Sigmoid colon (tissue), 7 donors: ENCODE measurements at places on chromosomes 12 and 14. TPM values are rescaled to one million over a fixed set of nuclear protein-coding genes. Genes with fewer than 3 reads are reported as not detected.

The DIO2 gene
- 1.6 TPM for polyA plus RNA-seq

The SEL1L gene
- 22.8 TPM for polyA plus RNA-seq

The IKZF4 gene
- 0.92 TPM for polyA plus RNA-seq

The NTN4 gene
- 6.0 TPM for polyA plus RNA-seq

The SMCO2 gene
- polyA plus RNA-seq, result not detected

The SLC17A8 gene
- 0.90 TPM for polyA plus RNA-seq

DNA sequence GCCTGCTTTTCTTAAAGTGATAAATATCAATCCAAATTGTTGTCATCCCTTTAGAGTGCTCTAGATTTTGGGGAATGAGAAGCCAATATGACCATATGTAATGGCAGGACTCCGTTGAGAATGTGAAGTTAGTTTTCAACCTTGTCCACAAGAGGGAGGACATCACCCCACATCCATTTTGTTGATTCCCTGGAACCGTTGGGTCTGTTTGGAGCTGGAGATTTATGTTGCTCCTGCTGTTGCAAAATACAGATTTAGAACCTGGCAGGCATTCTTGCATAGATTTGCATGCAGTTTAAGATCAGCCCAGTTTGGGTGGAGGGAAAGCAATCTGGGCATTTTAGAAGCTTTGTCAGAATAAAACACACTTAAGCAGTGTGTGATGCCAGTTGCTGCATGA is 620.1 kb downstream of the NRXN3 start:
- H3K27ac ChIP-seq, result no peak overlapping the region
- no peak for DNase-seq
- no peak overlapping the region for H3K4me3 ChIP-seq

DNA sequence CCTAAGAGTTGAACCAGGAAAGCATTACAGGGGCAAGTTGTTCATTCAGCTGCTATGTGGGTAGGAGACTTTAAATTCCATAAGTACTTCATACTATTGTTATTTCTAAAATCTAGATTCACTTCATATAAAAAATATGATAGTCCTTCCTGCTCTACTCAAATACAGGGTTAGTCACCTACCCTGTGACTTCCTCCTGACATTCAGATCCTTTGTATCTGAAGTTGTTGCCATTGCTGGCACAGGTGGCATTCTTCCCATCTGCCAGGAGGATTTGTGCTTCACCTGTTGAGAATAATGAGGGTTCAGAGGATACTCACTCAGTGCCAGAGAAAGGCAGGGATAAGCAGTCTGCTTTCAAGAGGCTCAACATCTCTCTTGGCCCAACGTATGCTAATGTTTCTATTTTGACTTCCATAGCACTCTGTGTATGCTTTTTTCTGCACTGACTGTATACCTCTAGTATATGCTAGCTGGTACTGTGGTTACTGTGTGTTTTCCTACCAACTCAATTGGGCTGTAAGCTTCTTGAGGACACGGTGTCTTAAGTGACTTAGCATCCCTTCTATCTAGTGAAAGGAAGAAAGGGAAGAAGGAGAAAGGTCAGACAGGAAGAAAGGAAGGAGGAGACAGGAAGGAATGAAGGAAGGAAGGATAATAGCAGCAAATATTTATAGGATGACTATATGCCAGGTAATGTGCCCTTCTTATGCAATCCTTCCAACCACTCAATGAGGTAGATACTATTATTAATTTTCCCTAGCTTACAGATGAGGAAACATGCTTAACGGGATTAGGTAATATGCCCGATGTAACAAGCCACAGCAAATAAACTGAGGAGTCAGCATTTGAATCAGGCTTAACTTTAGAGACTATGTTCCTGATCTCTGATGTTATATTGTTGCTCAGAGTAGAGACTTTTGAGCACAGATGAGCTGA is 38.5 kb upstream of the FGF6 start:
- DNase-seq, result no peak
- no peak overlapping the region for H3K4me3 ChIP-seq
- no peaks in the 10 kb centered on the region for H3K27me3 ChIP-seq
- no peak overlapping the region for H3K27ac ChIP-seq
- no peaks in the 10 kb centered on the region for H3K36me3 ChIP-seq

DNA sequence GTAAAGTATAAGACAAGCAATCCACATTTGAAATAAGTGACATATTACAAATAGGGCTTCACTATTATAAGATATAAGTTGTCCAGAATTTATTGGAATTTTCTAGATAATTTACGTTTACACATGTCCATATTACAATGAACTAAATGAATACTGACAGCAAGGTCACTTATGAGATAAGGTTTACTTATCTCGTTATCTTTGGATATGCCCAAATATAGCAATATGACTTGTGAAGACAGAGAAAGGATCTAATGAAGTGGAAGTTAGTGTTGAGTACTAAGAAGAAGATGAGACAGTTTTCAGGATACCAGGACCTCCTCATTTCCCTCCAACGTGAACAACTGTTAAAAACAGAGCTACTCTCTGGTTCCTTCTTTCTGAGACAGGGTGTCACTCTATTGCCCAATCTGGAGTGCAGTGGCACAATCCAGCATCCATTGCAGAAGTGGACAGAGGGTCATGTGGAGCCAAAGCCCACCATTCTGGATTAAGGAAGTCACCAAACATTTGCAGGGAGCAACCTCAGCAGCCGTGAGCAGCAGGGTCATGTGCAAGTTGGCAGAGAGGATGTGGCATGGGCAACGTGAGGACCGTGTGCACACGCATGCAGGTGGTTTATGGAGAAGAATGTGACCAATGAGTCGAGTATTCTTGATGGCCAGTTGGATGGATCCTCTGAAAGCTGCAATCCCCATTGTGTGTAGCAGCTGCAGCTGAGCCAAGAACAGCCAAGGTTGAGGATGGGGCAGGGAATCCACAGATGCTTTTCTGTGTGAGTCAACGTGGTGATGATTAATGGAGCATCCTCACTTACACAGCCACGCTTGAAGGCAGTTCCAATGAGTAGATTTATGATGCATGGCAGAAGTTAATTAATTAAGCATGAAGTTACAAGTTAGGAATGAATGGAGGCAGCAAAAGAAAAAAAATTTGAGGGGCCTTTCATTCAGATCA is 111.0 kb downstream of the BICD1 start:
- H3K4me1 ChIP-seq, result no peaks in the 10 kb centered on the region
- H3K36me3 ChIP-seq, result no peaks in the 10 kb centered on the region
- no peak for DNase-seq
- no peaks in the 10 kb centered on the region for H3K27me3 ChIP-seq

DNA sequence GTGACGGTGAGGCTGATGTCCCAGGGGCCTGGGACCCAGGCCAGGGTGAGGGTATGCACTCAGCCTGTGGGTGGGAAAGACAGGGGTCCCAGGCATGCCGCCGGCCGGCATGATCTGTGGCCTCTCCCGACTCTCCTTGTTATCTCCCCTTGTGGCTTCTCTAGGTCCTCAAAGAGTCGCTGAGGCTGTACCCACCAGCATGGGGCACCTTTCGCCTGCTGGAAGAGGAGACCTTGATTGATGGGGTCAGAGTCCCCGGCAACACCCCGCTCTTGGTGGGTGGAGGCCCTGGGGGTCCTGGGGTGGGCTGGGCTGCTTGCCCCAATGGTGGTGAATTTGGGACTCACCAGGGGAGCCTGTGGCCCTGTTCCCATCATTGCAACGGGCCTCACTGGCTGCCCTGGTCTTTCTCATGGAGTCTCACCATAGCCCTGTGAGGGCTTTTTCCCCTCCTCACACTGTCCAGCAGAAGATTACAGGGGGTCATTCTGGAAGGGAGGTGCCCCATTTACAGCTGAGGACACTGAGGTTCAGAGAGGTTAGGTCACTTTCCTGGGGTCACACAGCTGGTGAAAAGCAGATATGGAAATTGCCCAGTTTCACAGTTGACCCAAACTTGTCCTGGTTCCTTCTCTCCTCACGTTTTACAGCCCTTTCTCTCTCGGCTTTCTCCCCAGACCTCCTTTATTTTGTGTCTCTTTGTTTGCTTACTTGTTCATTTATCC is 37.9 kb downstream of the CYP46A1 start:
- H3K4me3 ChIP-seq, result no peak overlapping the region
- H3K27me3 ChIP-seq, result no peaks in the 10 kb centered on the region
- H3K27ac ChIP-seq, result no peak overlapping the region
- no peaks in the 10 kb centered on the region for H3K4me1 ChIP-seq
- no peak for DNase-seq

GRCh38 chr12:25186788-25187402 is 8.1 kb downstream of the DNAI7 start:
- H3K4me3 ChIP-seq, result no peak overlapping the region
- H3K36me3 ChIP-seq, result no peaks in the 10 kb centered on the region
- H3K27me3 ChIP-seq, result no peaks in the 10 kb centered on the region

GRCh38 chr12:3202734-3203446 is 125.7 kb downstream of the TSPAN9 start:
- no peak for DNase-seq
- no peaks in the 10 kb centered on the region for H3K36me3 ChIP-seq
- no peak overlapping the region for H3K27ac ChIP-seq
- no peaks in the 10 kb centered on the region for H3K27me3 ChIP-seq

GRCh38 chr12:131621701-131622421 is 89.0 kb upstream of the SFSWAP start:
- H3K27ac ChIP-seq, result no peak overlapping the region
- no peak overlapping the region for H3K4me3 ChIP-seq
- H3K36me3 ChIP-seq, result no peaks in the 10 kb centered on the region
- H3K27me3 ChIP-seq, result no peaks in the 10 kb centered on the region
- no peaks in the 10 kb centered on the region for H3K4me1 ChIP-seq
- no peak for DNase-seq

DNA sequence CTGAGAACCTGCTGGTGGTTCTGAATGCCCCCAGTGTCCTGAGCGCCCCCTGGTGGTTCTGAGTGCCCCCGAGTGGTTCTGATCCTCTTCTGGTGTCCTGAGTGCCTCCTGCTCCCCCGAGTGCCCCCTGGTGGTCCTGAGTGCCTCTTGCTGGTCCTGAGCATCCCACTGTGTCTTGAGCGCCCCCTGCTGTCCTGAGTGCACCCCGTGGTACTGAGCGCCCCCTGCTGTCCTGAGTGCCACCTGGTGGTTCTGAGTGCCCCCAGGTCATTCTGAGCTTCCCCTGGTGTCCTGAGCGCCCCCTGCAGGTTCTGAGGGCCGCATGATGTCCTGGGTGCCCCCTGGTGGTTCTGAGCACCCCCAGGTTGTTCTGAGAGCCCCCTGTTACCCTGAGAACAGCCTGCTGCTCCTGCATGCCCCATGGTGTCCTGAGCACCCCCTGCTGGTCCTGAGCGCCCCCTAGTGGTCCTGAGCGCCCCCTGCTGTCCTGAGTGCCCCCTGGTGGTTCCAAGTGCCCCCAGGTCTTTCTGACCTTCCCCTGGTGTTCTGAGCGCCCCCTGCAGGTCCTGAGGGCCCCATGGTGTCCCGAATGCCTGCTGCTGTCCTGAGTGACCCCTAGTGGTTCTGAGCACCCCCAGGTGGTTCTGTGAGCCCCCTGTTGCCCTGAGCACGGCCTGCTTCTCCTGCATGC is 1165.4 kb downstream of the TMEM121 start:
- H3K36me3 ChIP-seq, result no peaks in the 10 kb centered on the region
- H3K4me1 ChIP-seq, result no peaks in the 10 kb centered on the region
- H3K4me3 ChIP-seq, result no peak overlapping the region
- DNase-seq, result no peak
- H3K27me3 ChIP-seq, result no peaks in the 10 kb centered on the region

GRCh38 chr12:91704446-91704845 is 441.2 kb downstream of the BTG1 start:
- no peak overlapping the region for H3K27ac ChIP-seq
- H3K27me3 ChIP-seq, result no peaks in the 10 kb centered on the region
- no peak for DNase-seq

GRCh38 chr14:75752086-75752485 is 91.0 kb downstream of the TTLL5 start:
- H3K4me3 ChIP-seq, result no peak overlapping the region
- H3K27ac ChIP-seq, result no peak overlapping the region
- no peak for DNase-seq
- no peaks in the 10 kb centered on the region for H3K36me3 ChIP-seq
- no peaks in the 10 kb centered on the region for H3K4me1 ChIP-seq

DNA sequence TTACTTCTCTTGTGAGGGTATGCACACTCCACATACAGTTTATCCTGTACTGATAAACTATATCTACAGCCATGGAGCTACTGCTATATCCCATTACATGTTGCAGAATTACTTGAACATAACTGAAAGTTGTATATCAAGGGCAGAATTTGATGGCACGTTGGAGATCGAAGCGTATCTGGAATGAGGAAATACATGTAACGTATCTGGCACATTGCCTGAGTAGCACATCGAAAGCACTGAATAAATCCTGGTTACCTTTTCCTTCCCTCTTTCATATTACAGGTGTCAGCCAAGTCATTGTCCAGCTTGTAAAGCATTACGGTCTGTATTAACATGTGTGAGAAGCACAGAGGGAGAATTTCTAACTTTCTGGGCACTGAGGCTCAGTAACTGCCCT is 42.1 kb upstream of the LIN7A start:
- no peaks in the 10 kb centered on the region for H3K36me3 ChIP-seq
- DNase-seq, result no peak
- H3K27me3 ChIP-seq, result no peaks in the 10 kb centered on the region
- H3K27ac ChIP-seq, result no peak overlapping the region
- no peaks in the 10 kb centered on the region for H3K4me1 ChIP-seq

- no peaks in the 10 kb centered on the region for H3K36me3 ChIP-seq
- H3K27ac ChIP-seq, result peak overlapping the region; percentile 68
- peak; percentile 86 for DNase-seq
- H3K4me3 ChIP-seq, result no peak overlapping the region
- H3K4me1 ChIP-seq, result peaks cover 27% of the 10 kb centered on the region
- H3K27me3 ChIP-seq, result no peaks in the 10 kb centered on the region
These were observed 55.3 kb downstream of the VCPKMT start for GRCh38 chr14:50060871-50061663.
